ENCODE measurements at places on chromosomes 6 and 20. TPM values are rescaled to one million over a fixed set of nuclear protein-coding genes. Genes with fewer than 3 reads are reported as not detected.

SLC22A7 gene
- total RNA-seq: not detected

AGPAT4 gene
- total RNA-seq: 5.8 TPM

DNA sequence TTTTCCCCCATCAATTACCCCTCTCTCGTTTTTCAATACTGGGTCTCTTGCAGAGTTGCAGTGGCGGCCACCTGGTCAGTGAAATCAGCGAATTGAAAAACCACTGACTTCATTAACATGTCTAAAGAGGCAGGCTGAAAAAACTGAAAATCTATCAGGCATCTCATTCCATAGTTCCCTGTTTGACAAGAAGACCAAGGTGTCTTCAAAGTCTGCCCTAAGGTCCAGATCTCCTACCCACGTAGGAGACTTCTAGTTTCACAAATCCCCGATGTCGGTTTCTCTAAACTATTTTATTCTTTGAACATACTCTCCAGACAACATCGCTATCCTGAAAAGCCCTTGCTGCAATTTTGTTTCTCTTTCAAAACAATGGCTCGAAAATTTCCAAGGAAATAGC is 796 bp upstream of the TUBB start:
- DNase-seq: no peak

DNA sequence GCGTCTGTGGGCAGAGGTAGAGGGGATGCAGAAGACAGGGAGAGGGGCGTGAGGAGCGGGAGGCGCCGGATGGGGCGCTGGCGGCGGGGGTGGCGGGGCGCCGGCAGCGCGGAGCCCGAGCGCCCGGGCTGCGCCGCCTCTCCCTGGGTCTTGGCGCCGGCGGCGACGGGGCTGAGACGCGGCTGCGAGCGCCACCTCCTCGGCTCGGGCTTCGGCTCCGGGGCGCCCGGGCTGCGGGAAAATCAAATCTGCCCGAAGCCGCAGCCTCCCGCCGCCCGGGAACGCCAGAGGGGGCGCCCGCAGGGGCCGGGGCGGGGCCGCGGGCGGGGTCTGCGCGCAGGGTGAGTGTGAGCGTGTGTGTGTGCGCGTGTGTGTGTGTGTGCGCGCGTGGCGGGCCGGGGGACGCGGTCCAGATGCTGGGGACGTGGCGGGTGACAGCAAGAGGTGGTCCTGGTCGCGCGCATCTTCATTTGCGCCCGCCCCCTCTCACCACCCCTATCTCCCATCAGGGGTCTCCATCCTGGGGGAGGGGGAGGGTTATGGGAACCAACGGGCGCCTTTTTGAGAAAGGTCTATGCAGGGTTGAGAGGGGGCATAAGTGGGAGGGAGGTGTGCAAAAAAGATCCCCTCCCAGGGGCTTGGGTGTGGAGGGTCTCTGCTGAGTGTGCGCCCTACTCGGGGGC is 646 bp upstream of the CPNE5 start:
- DNase-seq: no peak

- no peak for DNase-seq
Observed at GRCh38 chr20:53826597-53827291, 233.1 kb upstream of the ZNF217 start.

DNA sequence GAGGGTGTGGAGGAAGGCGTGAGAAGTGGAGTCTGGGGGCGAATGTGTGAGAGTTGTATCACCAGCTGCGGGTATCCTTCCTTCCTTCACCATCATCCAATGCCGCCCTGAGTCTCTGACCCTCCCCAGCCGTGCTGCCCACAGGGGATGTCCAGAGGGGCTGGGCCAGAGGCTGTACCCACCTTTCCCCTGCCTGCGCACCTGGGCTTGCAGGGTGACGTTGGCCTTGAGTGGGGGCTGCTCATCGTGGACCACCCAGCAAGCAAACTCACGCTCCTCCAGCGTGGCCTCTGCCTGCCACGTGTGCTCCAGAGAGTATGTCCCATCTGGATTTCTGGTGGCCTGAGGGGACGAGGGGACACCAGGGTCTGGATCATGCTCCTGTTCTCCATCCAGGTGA is 116.9 kb upstream of the SIRPA start:
- DNase-seq: no peak

DNA sequence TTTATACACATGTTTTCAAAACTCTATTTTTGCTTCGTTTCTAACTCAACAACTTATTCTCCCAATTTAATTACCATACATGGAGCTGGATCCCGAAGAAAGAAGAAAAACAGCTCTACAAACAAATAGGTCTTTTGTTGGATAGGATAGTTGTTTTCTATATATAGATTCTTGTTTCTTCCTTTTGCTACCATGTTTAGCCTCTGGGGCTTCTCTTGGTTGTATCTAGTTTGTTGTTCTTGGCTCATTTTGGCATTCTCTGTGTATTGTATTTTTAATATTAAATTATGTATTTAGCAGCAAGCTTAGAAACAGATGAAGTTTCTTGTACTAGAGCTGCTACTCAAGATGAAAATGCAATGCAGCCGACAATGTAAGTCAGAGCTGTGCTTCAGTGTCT is 60.9 kb downstream of the PLCB4 start:
- no peak for DNase-seq

GRCh38 chr6:68225729-68226128 is 409.4 kb upstream of the ADGRB3 start:
- DNase-seq: no peak
